ENCODE measurements at places on chromosomes 3 and 15.

DNA sequence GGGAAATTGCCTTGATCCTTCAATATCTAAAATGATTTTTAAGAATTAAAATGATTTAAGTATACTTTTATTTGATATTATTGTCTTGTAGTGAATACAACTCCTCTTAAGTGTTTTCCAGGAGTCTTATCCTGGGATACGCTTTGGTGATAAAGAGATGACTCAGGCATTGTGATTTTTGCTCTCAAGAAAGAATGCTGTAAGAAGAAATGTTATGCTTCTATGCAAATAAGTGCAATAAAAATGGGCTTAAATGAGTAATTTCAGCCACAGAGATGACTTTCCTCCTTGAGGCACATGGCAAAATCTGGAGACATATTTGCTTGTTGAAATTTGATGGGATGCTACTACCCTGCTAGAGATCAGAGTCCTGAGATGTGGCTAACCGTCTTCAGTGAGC lies 358.6 kb upstream of the BCHE start:
- DNase-seq: no peak

GRCh38 chr3:77618686-77619085 lies 578.8 kb downstream of the ROBO2 start:
- no peak for DNase-seq

- peak; percentile 89 for DNase-seq
Measured at GRCh38 chr3:57803647-57804081, 47.6 kb downstream of the SLMAP start.

- DNase-seq: no peak
Measured at GRCh38 chr15:58393241-58393662, 38.5 kb upstream of the LIPC start.

GRCh38 chr3:167814441-167814951 lies 79.0 kb downstream of the SERPINI1 start:
- no peak for DNase-seq

DNA sequence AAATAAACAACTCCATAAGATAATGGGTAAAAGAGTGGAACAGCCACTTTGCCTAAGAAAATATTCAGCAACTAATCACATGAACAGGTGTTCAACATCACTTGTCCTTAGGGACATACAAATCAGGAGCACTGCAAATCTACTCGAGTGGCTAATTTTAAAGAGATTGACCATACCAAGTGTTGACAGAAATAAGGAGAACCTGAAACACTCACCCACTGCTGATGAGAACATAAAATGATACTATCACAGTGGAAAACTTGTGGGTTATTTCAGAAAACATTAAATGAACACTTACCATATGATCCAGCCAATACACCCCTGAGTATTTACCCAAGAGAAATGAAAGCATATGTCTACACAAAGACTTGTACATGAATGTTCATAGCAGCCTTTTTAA lies 70.5 kb downstream of the GABRB3 start:
- DNase-seq: no peak

DNA sequence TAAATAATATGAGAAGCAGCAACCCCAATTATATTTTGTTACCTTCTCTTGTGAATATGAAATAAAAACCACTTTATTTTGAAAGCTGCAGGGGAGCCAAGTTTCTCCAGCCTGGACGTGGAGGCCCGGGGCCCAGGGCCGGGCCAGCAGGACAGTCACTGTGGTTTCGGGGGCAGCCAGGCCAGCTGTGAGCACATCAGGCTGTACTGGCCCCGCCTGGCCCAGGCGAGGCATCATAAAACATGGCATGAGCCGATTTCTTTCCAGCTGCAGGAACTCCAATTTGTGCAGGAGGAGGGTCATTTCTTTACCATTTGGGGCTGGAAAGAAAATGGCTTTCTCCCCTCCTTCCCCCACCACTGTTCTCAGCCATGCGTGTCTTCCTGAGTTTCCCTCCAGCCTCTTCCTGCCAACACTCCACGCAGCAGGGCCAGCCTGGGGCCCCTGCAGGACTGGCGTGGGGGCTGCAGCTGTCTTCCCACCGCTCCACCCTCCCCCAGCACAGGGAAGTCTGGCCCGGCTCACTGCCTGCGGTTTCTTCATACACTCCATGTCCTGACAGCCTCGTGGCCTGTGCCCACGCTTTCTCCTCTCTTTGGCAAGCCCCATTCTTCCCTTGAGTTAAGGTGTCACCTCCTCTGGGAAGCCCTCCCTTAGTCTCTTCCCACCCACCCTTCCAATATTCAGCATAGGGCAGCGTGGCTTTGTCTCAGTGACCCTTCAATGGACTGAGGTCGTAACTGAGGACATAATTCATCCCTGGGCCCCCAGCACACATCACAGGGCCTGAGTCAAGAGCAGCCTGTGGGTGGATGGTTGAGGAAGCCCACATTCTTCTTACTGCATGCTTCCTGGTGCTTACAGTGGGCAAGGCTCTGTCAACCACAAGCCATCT lies 135.8 kb downstream of the CHSY1 start:
- DNase-seq: no peak

GRCh38 chr15:78063970-78064385 lies 13.5 kb downstream of the TBC1D2B start:
- no peak for DNase-seq

DNA sequence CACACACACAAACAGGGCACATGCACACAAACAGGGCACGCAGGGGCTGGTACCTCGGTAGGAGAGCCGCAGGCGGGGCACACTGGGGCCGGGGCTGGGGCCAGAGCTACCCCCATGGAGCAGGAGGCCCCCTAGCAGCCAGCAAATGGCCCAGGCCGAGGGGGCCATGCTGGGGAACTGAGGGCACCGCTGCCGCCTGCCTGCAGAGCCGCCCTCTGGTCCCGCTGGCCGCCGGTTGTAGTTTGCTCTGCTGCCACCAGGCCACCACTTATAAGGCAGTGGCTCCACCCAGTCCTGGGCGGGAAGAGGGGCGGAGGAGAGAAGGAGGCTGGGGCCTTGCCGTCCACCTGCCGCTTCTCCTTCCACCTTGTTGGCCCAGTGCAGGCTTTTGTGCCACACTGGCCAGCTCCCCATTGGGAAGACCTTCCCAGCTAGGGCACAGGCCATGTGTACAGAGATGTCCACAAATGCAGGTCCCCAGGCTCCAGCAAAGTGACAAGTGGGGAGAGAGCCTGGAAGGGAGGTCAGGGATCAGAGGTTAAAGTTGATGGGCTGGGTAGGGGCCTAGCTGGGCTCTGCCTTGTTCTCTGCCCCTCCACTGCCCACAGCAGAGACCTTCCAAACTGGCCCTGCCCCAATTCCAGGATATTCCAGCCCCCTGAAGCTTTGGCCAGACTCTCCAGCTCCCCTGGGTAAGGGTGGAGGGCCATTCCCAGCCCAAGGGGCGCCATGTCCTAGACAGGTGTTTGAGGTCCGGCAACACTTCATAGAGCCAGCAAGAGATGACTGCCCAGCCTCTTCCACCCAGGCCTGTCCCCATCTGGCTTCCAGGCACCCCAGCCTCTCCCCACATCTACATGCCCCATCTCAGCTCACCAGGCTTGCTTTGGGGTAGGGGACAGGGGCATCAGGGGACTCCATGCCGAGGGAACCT lies at the start of gene SEMA3G:
TSS of gene SEMA3G (minus strand) at position 244 of the 934 bp plus-strand sequence. CDS start at position 168, 76 bp downstream.
- DNase-seq: peak; percentile 89

- DNase-seq: no peak
Measured at GRCh38 chr3:168615493-168616020, 519.8 kb upstream of the GOLIM4 start.

- no peak for DNase-seq
Measured at GRCh38 chr3:194654443-194654842, 17.5 kb downstream of the LSG1 start.

DNA sequence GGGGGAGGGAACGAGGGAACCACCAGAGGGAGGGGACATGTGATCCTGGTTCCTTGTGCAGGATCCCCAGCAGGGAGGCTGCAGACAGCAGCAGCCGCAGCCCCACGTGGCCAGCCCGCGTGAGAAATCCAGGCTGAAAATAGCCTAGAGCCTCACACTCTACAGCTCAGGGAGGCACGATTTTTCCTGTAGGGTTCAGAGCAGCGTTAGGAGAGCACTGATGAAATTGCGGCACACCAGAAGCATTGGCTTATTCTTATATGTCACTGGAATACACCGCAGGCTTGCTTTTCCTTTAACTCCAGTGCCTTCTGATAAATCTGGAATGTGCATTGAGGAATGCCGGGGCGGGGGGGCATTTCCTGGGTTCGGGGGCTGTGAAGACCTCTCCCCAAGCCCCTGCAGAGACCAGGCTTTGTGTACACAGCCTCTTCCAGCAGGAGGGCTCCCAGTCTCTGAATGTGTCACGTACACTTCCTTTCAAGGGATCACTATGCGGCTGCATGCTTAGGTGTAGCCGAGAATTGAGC lies 193.0 kb downstream of the ATP10A start:
- peak; percentile 95 for DNase-seq

GRCh38 chr3:13189639-13190377 lies 116.6 kb upstream of the IQSEC1 start:
- no peak for DNase-seq

DNA sequence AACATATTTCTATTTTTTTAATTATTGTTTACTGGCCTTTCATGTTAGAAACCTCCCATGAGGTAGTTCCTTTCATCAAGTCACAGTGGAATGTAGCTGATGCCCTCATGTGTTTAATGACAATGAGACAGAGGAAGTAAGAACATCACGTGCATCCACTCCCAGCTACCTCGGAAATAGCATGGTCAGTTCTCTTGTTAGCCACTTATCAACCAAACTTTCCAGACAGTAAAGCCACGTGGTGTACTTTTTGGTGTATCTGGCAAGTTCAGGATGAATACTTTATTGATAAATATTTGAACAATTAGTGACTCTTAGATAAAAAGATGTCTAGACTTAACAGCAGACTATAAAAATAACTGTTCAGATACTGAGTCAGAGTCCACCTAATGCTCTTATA lies 781.7 kb downstream of the MECOM start:
- DNase-seq: no peak

GRCh38 chr3:63228677-63229076 lies 49.4 kb upstream of the SYNPR start:
- DNase-seq: peak; percentile 75

GRCh38 chr3:149430216-149430615 lies 44.3 kb upstream of the TM4SF4 start:
- no peak for DNase-seq

GRCh38 chr3:101184111-101184510 lies 136.3 kb downstream of the IMPG2 start:
- DNase-seq: no peak

- no peak for DNase-seq
Measured at GRCh38 chr3:165859061-165859460, 21.8 kb upstream of the BCHE start.

DNA sequence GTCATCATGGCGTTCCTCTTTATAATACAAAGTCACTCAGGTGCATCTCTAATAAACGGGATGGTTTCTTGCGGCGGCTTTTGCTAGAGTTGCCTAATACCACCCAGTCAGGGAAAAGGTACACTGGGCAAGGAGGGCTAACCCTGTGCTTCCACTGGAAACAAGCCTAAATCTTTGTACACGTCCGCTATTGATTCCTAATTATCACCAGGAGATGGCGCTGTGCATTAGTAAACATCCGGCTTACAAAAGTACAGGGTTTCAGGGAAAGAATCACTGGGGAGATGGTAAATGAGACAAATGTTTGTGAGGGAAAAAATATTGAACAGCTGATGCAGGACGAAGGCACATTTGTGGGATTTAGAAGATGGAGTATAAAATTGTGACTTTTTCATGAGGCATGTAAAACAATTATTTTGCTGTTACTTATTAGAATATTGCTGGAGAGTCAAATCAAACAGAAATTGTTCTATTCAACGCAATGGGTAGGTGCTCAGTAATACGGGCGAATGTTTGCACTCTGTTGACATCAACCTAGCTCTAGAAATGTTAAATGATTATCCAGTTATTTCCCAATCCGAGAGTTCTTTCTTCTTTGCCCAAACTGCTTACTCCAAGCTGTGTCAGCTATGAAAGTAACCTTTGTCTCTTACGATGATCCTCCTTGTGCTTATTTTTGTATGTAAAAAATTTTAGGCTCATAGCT lies 50.6 kb downstream of the GMNC start:
- peak; percentile 76 for DNase-seq

GRCh38 chr3:100354850-100355249 lies 20.3 kb downstream of the NIT2 start:
- DNase-seq: no peak

DNA sequence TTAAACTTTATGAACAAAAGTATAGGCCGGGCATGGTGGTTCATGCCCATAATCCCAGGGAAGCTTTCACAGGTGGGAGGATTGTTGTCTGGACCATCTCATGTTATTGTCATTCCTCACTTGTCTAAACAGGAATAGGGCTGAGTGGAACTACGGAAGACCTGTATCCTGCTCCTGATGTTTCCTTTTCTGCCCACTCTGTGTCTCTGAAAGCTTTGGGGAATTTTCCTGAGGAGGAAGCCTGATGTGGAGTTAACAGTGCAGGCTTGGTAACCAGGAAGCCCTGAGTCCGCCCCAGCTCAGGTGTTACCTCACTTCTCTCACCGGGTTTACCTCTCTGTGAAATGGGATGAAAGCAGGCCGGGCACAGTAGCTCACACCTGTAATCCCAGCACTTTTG lies 2.0 kb upstream of the SS18L2 start:
- DNase-seq: no peak

GRCh38 chr15:78909160-78909695 lies 35.6 kb downstream of the CTSH start:
- no peak for DNase-seq

- no peak for DNase-seq
Measured at GRCh38 chr15:41183581-41183980, 47.0 kb downstream of the EXD1 start.

DNA sequence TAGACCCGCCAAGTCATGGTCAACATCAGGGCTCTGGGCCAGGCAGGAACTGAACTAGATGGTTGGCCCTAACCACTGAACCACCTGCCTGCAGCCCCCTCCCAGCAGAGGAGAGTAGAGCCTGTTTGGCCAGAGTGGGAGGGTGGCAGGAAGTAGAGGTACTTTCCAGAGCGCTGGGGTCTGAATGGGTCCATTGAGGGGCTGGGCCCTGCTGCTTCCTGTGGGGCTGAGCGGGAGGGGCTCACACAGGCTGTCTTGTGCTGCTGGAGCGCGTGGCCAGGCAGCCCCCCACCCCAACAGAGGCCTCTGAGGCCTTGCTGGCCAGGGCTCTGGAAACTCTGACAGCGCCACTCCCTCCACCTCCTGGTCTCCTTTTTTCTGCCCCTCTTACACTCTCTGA lies 17.4 kb downstream of the CSPG4 start:
- no peak for DNase-seq

- no peak for DNase-seq
Measured at GRCh38 chr3:162092751-162093150, 596.1 kb downstream of the OTOL1 start.

- DNase-seq: no peak
Measured at GRCh38 chr3:12991481-12991837, 81.8 kb downstream of the IQSEC1 start.
